ENCODE measurements at places on chromosomes 16 and 17. TPM values are rescaled to one million over a fixed set of nuclear protein-coding genes. Genes with fewer than 3 reads are reported as not detected.

The XYLT1 gene
- 17.0 TPM for total RNA-seq

The RAMP2 gene
- not detected for total RNA-seq

The ABAT gene
- 12.6 TPM for total RNA-seq

DNA sequence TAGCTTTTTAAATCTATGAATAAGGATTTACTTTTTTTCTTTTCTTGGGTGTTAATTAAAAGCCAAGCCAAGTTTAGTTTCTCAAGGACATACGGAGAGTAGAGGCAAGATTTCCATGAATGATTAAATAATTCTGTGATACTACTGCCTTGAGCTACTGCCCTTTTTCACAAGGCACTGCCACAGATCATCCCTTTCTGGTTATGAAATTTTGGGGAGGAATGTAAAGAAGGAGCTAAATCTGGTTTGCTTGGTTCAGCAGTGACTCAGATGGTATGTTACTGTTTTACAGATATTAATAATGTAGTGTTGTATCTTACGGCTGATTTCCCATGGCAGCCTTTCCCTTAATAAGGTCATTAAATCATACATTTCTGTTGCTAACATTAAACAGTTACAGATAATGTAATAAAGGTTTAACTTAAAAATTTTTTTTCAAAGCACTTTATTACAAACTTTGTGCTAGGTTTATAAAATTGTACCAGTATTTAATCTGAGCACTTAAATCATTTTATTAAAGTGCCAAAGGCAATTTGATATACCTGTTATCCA is 2.6 kb downstream of the WSB1 start:
- peak overlapping the region; percentile 99 for H3K27ac ChIP-seq
- peak overlapping the region; percentile 100 for H3K4me3 ChIP-seq
- H3K36me3 ChIP-seq: peaks cover 38% of the 10 kb centered on the region
- no peak for DNase-seq
- peaks cover 66% of the 10 kb centered on the region for H3K4me1 ChIP-seq

GRCh38 chr16:85541980-85542900 is 70.9 kb upstream of the GSE1 start:
- no peak for DNase-seq
- H3K27ac ChIP-seq: no peak overlapping the region
- H3K4me1 ChIP-seq: no peaks in the 10 kb centered on the region
- no peak overlapping the region for H3K4me3 ChIP-seq
- peaks cover 2% of the 10 kb centered on the region for H3K36me3 ChIP-seq

GRCh38 chr17:49436174-49436573 is 21.5 kb upstream of the PHB1 start:
- peaks cover 10% of the 10 kb centered on the region for H3K4me1 ChIP-seq
- DNase-seq: no peak
- peaks cover 16% of the 10 kb centered on the region for H3K27me3 ChIP-seq
- H3K4me3 ChIP-seq: no peak overlapping the region
- H3K27ac ChIP-seq: no peak overlapping the region
